ENCODE measurements at places on chromosomes 4 and X.

- DNase-seq = no peak
Measured at GRCh38 chr4:39626913-39627312, 11.8 kb downstream of the SMIM14 start.

- DNase-seq = no peak
Measured at GRCh38 chr4:109662771-109663170, 40.5 kb downstream of the CASP6 start.

- no peak for DNase-seq
Measured at GRCh38 chrX:49228185-49228584, 5.0 kb downstream of the CACNA1F start.

GRCh38 chr4:6023731-6024130 is 5.5 kb upstream of the C4orf50 start:
- no peak for DNase-seq

GRCh38 chr4:53959343-53960120 is 104.9 kb downstream of the CHIC2 start:
- no peak for DNase-seq

DNA sequence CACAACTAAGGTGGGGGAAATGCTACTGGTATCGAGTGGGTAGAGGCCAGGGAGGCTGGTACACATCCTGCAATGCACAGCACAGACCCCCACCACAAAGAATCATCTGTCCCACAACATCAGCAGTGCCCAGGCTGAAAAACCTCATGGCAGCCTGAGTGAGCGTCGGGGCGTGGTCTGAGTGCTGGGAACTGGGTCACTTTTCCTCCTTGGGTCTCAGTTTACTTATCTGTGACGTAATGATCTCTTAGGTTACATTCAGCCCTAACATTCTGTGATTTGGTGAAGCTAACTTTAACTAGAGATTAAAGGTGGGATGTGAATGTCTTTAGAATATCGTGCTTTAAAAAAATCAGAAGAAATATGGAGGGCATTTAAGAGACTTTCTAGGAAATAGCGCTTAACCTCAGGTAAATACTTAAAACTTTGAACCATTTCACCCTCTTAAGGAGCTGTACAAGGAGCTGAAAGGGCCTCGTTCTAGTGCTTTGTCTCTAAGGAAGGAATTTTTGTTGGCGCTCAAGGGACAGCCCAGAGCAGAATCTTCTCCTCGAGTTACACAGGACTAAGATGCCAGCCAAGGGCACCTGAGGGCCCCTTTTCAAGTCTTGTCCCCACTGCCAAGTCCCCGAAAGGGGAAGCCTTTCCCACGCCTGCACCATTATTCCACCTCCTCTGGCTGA is 18.1 kb upstream of the TRIM2 start:
- DNase-seq = no peak

GRCh38 chr4:16079046-16079445 is 4.8 kb downstream of the PROM1 start:
- DNase-seq = no peak

DNA sequence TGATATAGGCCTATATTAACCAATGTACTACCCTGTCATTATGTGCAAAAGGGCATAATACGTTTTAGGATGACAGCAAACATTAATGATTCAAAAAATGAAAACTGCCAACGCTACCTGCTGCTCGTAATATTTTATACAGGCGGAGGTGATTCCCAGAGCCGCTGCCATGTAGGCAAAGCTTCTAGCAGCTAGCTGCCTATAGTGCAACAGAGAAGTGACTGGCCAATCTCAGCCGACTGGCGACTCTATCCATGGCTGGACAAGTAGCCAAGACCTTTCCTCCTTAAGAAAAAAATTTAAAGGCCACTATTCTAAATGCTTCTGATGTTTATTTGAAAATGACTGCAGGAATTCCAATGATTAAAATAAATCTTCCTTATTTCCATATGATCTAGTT is 1.9 kb downstream of the PPARGC1A start:
- no peak for DNase-seq

DNA sequence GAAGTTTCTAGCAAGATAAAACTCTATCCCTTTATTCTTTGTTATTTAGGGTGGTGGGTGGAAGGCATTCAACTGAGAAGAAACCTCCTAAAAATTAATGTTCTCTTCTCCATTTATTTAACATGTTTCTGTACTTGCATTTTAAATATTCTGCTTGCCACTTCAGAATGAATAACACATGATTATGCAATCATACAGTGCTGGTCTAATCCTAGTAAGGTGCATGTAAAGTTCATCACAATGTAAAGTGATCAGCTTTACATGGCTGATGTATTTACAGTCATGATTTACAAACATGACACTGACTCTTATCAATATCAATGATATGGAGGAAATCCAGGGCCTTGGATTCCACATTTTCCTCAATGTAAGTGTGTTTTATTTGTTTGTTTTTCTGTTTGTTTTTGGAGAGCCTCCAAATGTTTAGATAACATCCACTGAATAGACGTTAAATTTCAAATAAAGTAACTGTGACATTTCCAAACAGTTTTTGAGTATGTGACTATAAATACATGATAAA is 342.1 kb upstream of the CTSO start:
- DNase-seq = no peak

DNA sequence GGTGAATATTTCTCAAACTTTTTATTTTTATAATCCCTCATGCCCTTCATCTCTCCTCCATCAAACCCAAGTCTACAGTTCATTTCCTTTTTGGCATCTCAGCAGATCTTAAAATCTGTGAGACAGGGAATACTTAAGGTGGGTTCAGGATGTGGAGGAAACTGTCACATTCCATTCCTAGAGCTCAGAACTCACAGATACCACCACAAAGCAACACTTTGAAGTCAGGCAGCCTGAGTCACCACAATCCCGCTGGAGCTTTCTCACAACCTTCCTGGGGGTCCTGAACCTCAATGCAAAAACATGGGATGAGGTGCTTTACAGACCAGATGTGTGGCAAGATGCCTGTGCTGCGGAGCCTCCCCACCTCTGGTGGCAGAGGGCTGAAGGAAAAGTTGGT is 63.2 kb downstream of the HHIP start:
- DNase-seq = no peak

DNA sequence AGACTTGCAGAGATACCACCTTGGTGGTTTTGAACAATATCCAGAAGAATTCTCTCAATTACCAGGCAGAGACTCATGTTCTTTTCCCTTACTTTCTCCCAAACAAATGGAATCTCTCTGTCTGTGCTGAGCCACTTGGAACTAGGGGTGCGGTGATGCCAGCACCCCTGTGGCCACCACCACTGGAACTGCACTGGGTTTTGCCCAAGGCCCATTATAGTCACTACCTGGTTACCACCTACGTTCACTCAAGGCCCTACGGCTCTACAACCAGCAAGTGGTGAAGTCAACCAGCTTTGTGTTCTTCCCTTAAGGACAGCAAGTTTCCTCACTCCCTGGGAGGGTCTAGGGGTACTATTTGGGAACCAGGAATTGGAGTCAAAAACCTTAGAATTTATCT is 1183.7 kb downstream of the FSTL5 start:
- no peak for DNase-seq

DNA sequence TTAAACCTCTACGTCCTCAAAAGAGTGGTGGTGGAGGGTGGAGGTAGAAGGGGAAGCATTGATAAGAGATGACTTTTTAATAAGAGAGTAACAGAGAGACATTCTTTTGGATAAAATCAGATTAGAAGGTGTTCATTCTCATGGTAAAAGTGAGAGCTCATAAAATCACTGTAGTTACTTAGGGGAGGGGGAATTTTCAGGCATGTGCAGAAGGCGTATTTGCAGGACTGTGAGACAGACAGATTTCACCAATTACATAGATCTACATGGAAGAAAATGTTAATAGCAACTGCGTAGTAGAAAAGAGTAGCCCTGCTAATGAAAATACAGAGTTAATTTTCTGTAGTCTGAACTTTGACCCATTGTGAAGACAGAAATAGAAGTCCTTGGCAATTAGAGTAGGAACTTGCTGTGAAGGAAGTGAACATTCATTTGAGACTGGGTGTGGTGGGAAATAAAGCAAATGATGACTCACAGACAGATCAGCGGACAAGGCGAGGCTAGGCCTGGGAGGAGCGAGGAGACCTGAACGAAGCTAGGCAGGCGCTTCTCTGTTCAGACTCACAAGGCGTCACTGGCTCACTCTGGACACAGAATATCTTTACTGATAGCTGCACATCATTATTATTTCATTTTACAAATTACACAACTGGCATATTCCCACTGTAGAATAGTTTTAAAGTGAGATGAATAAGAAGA is 57.2 kb upstream of the FAM9C start:
- no peak for DNase-seq

DNA sequence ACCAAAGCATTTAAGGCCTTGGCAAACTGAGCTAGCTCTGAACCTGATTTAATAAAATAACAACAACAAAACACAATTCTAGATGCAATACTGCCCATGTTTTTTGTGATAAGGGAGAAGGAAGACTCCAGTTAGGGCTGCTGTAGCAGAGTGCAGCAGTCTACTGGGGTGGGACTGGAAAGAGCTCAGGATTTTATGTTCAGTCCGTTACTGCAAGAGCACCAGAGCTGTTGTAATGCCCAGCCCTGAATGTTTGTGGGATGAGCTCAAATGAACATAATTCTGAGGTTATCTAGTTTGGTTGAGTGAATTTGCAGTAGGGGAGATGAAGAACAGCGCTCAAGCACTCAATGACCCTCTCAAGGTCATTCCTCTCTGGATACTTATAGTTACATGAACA is 743.8 kb downstream of the FAT4 start:
- DNase-seq = no peak

GRCh38 chr4:127304356-127304755 is 328.4 kb upstream of the INTU start:
- DNase-seq = no peak

DNA sequence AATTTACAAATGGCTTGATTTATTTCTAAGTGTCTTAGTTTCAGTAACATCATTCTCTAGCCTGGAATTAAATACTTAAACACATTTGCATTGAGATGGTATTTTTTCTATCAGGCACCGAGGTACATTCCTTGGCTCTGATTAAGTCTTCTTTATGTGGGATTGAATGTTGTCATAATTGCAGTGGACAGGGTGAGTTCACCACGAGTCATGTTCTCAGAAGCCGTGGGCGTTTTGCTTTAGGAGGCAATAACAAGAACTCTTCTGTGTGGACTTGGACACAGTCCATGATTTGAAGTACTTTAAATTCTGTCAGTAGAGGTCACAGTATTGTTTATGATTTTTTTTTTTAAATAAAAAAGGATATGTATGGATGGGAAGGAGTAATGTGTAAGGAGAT is 57.1 kb upstream of the EFHC2 start:
- DNase-seq = peak; percentile 9

GRCh38 chr4:34572026-34572425 is 1672.3 kb downstream of the ARAP2 start:
- DNase-seq = no peak

- no peak for DNase-seq
Measured at GRCh38 chr4:158314756-158315487, 104.6 kb downstream of the TMEM144 start.

DNA sequence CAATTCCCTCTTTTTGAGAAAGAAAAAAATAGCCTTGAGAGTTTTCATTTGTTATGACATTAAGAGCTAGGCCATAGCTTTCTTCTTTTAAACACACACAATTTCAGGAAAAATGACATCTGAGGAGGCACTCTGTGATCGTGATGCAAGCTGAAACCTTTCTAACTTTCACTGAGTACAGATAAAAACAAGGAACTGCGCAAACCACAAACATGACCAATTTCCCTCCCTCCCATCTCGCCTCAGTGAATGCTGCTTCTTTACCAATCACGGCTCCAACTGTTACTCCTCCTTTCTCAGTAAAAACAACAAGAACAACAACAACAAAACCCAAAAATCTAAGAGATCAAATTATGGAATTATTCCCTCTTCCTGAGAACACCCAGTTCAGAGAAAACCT is 626.8 kb downstream of the TLL1 start:
- DNase-seq = no peak

GRCh38 chr4:94447754-94448411 is 3.9 kb upstream of the PDLIM5 start:
- no peak for DNase-seq

GRCh38 chr4:100938698-100939097 is 408.6 kb downstream of the PPP3CA start:
- DNase-seq = no peak

DNA sequence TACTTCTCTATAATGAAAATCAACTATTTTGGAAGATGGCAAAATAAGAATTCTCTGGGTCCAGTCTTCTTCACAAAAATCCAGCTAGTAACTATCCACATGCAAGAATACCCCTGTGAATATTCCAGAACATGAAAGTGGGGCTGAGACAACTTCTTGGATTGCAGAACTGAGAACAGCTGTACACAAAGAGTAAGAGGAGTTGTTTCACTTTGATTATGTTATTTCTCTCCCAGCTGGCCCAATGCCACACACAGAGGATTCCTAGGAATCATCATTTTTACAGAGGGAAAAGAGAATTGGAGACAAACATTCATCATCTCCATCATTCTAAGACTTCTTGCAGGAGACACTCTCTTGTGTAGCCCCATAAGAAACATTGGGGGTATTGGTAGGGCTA is 782.2 kb upstream of the LCORL start:
- DNase-seq = no peak

DNA sequence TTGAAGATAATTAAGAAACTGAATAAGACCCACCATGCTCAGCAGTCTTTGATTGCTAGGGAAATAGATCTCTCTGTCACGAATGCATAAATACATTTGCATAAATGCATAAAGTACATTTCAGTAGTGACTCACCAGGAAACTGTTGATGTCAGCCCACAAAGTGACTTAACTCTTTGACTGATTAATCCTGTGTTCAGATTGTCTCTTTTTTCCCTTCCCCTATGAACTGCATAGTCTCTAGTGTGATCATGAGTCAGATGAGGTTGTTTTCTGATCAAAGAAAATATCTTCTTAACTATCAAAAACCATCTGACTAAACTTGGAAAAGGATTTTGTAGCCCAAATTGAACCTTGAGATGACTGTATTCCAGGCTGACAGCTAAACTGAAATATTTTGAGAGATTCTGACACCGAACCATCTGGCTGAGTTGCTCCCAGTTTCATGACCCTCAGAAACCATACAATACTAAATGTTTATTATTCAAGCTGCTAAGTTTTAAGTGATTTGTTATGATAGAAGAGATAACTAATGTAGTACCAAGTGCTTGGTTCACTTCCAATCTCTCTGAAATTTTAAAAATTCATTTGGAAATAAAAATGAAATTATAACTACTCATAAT is 1381.5 kb upstream of the AGA start:
- no peak for DNase-seq

DNA sequence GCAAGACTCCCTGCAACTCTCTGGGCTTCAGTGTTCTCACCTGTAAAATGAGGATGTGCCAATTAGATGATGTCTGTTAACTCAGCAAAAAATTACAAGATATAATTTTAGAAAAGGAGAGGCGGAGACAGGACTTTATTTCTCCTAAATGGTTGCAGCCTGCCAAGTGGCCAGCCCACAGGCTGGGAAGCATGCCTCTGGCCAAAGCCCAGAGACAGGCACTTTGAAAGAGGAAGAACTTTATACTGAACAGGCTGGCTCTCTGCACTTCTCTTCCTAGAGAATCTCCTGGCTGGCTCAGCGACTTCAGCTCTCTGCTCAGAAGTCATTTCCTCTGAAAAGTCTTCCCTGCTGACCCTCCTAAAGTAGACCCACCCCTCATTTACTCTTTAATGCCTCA is 3.7 kb downstream of the PRDM5 start:
- DNase-seq = no peak

Data from stimulated activated CD4-positive, alpha-beta T cell treated with anti-CD3 and anti-CD28 coated beads, Interleukin-12 subunit alpha, Interleukin-12 subunit beta, amount 100 ng/mL, for 4 hours (primary cell).